ENCODE measurements at places on chromosomes 1 and 21. TPM values are rescaled to one million over a fixed set of nuclear protein-coding genes. Genes with fewer than 3 reads are reported as not detected.

The DIRAS3 gene
- total RNA-seq = 1.4 TPM

The CYYR1 gene
- 3.6 TPM for total RNA-seq

The OR2T35 gene
- total RNA-seq = 0.36 TPM

The ATP1A4 gene
- total RNA-seq = not detected

The IL12RB2 gene
- total RNA-seq = 0.79 TPM

- peak; percentile 27 for DNase-seq
These were observed 100.1 kb upstream of the C1orf174 start for GRCh38 chr1:3999941-4000735.

DNA sequence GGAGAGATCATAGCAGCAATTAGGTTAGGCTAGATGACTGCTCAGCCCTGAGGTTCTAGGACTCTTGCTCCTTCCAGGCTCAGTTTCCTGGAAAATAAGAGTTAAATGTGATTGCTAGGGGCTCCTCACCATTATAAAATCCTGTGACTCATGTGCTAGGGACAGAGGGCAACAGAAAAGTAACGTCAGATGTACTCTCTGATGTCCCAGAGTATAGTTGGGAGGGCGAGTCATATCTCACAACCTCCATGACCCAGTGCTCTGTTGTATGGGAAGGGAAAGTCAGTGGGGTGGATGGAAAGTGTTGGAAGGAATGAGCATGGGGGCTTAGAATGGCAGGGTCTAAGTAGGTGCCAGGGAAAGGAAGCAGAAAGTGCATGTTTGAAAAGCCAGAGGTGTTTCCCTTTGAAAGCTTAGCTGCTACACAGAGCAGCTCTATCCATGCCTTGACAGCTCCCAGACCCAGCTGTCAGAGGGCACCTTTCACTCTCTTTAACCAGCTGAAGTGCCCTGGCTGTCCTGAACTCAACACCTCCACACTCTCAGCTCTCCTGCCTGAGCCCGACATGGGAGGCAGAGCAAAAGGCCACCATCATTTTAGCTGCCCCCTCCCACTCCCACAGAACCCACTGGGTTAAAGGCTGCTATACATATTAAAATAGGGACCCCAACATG is 11.6 kb downstream of the GJA5 start:
- no peak for DNase-seq

DNA sequence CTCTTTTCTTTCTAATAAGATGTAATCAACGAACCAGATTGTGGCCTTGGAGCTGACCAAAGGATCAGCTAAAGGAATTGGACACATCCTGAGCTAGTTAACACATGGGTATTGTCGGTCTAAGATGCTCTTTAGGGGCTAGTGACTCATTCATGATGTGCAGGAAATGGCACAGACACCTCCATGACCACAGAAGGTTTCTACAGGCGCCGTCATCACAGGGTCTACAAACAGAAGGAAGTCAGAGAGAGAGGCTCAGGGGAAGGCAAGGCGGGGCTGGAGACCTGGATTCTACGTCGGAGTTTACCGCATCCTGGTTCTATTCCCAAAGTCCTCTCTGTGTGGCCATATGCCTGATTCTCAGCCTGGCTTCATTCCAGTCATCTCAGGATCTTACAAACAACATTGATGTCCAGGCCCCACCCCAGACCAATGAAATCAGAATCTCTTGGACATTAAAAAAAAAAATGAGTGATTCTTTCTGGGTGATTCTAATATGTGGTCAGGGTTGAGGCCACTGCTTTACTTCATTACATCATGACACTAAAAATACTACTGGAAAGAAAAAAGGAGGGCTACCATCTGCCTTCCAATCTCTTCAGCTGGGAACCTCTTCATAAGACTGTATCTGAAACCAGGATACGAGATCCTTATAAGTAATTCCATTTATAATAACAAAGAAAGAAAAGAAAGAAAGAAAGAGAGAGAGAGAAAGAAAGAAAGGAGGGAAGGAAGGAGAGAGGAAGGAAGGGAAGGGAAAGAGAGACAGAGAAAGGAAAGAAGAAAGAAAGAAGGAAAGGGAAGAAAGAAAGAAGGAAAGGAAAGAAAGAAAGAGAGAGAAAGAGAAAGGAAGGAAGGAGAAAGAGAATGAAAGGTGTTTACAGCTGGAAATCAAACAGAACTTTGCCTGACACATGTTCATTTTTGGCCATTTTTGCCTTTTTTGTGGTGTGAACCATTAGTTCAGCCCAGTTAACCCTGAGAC is 11.6 kb upstream of the KCNJ15 start:
- no peak for DNase-seq

- DNase-seq = no peak
These were observed 110.1 kb downstream of the FOXD2 start for GRCh38 chr1:47547753-47548573.

GRCh38 chr21:42063571-42064521 is 7.3 kb upstream of the UMODL1 start:
- DNase-seq = no peak

DNA sequence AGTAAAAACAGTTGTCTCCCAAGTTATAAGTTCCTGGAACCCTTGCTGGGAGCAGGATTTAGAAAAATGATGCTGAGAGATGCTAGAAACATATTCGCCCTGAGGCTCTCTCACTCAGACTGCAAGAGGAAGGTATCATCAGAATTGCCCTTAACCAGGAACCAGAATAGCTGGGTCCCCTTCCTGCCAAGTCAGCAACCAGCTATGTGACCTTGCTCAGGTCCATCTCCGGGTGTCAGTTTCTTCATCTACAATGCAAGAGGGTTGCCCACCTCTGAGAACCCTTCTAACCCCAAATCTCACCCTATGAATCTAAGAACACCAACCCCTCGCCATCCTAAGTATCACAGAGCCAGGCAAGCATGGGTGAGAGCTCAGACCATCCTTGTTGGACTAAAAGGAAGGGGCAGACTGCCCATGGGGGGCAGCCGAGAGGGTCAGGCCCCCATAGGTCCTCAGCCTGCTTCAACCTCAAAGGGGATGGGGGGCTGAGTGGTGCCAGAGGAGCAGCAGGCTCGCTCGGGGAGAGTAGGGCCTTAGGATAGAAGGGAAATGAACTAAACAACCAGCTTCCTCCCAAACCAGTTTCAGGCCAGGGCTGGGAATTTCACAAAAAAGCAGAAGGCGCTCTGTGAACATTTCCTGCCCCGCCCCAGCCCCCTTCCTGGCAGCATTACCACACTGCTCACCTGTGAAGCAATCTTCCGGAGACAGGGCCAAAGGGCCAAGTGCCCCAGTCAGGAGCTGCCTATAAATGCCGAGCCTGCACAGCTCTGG is 390 bp upstream of the S100A9 start:
- DNase-seq = peak; percentile 78

Data from suprapubic skin (tissue), 4 donors.